Common myeloid progenitor, CD34-positive (primary cell): ENCODE measurements at places on chromosomes 1 and 21.

DNA sequence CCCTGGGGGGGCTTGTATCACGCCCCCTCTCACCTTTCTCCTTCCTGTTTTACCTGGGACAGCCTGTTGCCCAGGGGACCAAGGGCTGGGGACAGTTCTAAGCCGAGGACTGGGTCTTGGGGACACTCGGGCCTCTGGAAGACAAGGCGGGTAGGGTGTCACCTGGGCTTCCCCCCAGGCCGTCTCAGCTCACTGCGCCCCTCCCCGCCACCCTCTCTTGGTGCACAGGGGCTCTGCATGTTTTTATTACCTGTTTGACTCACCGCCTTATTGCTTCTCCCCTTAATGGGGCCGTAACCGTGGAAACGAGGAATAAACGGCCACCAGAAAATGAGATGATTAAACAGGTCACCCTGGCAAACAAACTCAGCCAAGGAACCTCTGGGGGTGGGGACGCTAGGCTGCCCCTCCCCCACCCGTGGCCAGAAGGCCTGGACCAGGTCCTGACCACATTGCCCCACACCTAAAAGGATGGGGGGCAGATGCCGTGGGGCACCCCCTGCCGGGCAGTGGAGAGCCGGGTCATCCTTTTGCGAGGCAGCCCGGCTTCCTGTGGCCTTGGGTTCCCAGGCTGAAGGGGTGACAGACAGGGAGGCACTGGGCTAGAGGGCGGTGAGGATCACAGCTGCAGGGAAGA is 109.9 kb downstream of the CASZ1 start:
- DNase-seq: no peak

DNA sequence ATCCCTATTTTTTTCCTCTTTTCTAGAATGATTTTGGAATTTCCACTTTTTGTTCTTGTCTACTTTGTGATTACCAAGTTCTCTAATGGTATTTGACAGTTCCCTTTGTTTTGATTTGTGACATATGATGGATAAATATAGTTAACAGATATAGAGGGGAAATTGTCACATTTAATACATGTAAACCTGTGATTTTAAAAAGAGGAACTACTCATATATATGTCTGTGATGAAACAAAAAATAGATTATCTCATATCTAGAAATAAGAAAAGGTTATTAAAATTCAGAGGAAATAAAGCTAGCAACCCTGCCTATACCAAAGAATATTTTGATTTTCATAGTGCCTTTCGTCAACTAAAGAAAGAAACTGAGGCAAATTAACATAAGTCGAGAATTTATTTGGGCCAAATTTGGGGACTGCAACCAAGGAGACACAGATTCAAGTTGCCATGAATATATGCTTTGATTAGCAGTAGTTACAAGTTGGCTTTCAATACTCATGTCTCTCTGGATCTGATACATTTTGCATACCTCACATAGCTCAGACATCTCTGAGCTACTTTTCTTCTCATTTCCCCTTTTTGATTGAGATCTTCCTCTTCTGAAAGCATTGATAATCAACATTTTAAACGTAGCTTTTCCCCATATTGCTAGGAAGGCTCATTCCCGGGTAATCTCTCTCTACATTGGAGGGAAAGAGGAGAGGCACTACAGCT is 15.6 kb upstream of the C21orf91 start:
- no peak for DNase-seq

DNA sequence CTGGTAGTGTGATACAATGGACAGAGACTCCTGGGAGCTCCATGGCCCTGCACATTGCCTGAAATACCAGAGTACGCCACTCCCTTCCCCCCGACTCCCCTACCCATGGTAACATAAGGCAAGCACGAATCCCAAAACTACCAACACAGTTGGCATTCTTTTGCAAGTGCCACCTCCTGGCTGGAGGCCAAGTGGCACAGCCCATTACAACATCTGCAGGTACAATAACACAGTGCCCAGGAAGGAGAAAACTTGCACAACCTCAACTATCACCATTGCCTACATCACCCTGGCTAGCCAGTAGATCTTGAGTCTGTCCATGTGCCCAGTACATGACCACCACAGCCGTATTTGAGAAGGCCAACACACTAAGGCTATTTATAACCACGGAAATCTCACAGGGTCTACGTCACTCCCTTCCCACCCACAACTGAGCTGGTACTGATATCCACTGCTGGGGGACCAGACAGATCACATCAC is 11.7 kb downstream of the ADAMTS1 start:
- DNase-seq: no peak

GRCh38 chr1:5601516-5601915 is 390.7 kb downstream of the NPHP4 start:
- no peak for DNase-seq

GRCh38 chr1:224338150-224338838 is 8.3 kb upstream of the NVL start:
- DNase-seq: no peak
